Esophagus squamous epithelium (tissue), 5 donors: ENCODE measurements at places on chromosomes 12 and 14.

DNA sequence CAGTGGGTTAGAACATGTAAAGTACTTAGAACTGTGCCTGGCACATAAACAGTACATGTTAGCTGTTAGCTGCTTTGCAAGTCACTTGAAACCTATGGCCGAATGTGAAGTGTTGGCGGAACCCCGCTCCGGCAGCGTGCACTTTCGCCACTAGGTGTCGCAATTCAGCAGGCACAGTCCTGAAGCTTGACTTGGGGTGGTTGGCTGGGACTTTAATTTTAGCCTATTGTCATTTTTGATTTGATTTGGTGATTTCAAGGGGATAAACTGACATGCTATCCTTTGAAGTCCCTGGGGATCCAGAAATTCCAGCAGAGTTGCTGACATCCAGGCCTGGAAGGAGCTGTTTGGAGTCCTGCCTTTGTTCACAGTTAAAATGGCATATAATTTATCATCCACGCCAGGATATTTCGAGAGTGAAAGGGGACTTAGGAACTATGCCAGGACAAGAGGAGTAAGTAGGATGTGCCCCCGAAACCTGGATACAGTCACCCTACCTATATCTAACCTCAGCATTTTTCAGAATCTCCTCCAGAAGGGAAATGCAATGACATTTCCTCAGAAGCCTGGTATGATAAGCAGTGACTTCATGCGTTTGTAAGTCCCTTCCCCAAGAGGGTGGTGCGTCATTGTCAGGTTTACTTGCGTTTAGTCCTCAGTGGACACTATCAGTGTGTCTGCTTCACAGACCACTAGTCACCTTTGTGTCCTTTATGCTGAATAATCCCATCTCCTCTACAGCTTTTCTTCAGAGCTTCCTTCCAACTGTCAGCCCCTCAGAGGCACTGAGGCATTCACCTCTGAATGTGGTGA lies 3.5 kb upstream of the TSPAN9 start:
- DNase-seq: no peak

GRCh38 chr12:466762-467161 lies 7.0 kb downstream of the B4GALNT3 start:
- DNase-seq: no peak

DNA sequence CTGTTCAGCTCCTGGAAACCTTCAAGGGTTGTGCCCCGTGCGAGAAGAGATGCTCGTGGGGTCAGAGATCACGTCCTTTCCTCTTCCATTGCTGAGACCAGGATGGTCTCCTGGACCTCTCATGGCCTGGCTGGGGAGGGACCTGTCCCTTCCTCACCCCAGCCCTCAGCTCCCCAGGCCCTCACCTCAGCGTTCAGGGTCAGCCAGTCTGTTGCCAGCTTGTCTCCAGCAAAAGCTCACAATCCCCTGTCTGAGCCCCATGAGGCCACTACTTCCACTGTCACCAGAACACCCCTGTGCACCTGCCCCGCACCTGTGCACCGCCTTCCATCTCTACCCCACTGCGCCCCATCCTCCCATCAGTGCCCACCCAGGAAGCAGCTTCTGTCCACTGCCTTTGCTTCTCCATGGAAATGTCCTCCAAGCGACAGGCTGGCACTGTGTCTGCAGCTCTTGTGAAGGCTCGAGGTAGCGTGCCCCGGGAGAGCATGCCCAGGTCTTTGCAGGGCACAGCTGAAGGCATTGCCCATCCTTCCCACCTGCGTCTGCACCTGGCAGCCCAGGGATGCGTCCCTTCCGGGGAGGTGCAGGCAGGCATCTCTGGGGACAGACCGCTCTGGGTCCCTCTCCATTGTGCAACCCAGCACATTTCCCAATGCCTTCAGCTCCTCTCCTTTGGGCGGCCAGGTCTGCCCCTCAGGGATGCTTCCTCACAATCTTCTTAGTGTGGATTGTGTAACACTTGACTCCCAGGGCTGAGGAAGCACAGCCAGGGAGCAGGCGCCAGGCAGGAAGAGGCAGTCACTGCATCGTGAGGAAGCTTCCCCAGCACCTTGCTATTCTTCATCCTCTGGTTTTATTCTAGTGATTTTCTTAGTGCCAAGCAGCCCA lies 179.6 kb downstream of the ADGRD1 start:
- no peak for DNase-seq

- DNase-seq: no peak
Measured at GRCh38 chr12:42285431-42285830, 40.5 kb downstream of the ZCRB1 start.

DNA sequence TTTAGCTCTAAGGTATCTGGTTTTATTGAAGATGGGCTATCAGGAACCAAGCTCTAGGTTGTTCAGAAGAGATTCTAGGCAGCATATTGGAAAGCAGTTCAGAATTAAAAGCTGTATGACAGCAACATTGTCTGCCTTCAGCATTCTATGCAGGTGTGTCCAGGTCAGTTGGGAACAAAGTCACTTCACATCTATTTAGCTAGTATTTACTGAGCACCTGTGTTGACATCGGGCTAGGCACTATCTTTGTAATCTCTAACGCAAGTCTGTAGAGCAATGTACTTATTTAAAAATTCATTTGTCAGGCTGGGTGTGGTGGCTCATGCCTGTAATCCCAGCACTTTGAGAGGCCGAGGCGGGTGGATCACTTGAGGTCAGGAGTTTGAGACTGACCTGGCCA lies 6.8 kb upstream of the EID3 start:
- DNase-seq: no peak

DNA sequence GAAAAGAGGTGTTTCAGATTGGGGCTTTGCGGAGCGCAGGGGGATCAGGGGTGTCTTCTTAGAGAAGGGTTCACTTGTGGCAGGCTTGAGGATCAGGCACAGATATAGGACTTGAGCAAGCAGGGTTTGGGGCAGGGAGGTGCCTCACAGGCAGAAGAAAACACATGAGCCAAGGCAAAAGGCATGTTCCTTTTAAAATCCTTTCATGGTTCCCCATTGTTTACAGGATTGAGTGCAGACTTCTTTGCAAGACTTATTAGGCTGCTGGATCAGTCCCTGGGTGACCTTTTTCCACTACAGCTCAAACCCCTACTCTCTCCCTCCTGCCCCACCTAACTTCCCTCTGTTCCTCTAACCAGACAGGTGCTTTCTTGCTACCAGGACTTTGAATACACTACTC lies 19.7 kb downstream of the HSPB8 start:
- no peak for DNase-seq

- no peak for DNase-seq
Measured at GRCh38 chr14:43649508-43649907, 857.6 kb downstream of the FSCB start.

DNA sequence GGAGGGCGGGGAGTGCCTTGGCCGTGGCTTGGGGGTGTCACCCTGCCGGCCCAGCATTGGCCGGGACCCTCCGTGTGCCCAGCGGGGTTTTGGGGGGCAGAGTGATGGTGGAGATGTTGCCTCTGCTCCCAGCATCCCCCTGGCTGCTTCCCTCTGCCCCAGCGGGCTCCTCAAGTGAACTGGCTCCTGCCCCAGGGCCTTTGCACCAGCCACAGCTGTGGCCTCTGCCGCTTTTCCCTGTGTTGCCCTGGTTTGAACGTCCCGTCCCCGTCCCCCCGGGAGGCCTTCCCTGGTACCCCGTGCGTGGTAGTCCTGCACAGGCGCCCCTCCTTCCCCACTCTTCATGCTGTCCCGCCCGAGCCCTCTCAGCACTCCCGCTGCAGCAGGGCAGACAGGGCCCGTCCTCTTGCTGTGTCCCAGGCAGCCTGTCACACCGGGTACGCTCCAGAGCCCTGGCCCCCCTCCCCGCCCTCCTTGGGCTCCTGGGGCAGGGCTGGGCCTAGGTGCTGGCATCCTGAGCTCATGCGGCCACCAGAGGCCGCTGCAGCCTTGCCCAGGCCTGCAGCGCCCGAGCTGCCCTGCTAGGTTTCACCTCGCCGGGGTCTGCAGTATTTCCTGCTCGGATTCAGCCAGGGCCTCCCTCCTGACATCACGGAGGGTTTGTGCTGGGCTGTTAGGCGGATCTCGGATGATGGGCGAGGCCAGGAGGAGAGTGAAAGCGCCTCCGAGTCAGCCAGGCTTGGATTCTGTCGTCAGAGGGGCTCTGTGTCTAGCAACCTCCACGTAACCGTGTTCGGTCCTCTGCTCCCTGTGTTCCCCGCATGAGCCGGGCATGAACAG lies 9.5 kb downstream of the NOC4L start:
- DNase-seq: no peak

GRCh38 chr14:98181768-98182167 lies 1090.2 kb downstream of the BCL11B start:
- DNase-seq: no peak

- DNase-seq: no peak
Measured at GRCh38 chr14:102616799-102617198, 24.4 kb downstream of the RCOR1 start.

DNA sequence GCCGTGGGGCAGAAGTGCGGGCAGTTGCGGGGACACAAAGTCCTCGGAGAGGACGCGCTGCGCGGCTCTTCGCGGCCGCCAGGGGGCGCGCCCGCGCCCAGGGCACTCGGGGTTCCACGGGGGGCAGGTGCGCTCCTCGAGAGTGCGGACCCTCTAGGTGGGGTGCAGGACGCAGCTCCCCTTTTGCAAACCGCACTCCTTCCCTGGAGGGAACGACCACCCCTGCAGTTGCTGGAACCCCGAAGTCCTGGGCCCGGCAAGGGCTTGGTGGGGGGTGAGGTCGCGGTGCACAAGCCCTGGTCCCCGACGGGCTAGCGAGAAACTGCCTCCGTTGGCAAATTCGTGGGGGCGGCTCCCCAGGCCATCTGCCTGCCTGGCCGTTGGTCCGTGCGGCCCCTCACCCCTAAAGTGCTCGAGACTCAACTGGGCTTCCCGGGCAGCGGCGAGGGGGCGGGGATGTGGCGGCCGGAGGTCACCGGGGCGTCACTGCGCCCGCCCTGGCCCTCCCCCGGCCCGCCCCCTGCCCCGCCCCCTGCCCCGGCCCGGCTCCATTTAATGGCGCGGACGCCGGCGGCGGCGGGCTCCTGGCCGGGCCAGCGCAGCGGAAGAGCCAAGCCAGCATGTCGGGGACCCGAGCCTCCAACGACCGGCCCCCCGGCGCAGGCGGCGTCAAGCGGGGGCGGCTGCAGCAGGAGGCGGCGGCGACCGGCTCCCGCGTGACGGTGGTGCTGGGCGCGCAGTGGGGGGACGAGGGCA lies at the start of gene ADSS1:
TSS of gene ADSS1 (plus strand) at position 579 of the 756 bp plus-strand sequence. CDS start at position 621, 42 bp downstream.
- no peak for DNase-seq

DNA sequence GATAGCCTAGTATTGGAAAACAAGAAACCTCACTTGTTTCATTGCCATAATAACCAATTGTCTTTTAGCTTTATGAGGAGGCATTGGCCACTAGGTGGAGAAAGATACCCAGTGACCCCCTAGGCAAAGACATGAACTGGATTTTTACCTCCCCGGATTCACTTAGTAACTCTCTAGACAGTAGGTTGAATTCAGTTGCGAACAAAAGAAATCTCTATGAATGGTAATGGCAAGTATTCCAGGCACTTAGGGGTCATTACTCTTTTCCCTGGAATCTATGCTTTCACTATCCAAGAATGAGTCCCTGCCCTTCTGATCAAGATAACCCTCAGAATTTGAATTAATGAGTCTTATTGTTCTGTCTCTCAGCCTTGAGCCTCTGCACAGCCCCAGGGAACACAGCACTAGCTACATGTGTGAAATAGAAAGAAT lies 29.5 kb upstream of the RHOJ start:
- DNase-seq: no peak

GRCh38 chr14:74838166-74838565 lies 37.8 kb downstream of the PROX2 start:
- no peak for DNase-seq

- DNase-seq: no peak
Measured at GRCh38 chr12:64730588-64730969, 28.6 kb downstream of the GNS start.

DNA sequence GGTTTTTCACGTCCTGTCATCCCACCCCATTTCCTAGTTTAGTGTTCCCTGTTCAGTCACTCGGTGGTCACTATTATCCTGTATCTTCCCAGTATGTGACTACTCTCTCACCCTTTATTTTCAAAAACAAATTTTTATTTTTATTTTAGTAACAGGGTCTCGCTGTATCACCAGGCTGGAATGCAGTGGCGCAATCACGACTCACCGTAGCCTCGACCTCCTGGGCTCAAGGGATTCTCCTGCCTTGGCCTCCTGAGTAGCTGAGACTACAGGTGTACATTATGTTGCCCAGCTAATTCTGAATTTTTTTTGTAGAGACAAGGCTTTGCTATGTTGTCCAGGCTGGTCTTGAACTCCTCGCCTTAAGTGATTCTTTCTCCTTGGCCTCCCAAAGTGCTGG lies 20.1 kb upstream of the PRICKLE1 start:
- no peak for DNase-seq

GRCh38 chr12:80698847-80699542 lies 8.4 kb upstream of the MYF6 start:
- no peak for DNase-seq

DNA sequence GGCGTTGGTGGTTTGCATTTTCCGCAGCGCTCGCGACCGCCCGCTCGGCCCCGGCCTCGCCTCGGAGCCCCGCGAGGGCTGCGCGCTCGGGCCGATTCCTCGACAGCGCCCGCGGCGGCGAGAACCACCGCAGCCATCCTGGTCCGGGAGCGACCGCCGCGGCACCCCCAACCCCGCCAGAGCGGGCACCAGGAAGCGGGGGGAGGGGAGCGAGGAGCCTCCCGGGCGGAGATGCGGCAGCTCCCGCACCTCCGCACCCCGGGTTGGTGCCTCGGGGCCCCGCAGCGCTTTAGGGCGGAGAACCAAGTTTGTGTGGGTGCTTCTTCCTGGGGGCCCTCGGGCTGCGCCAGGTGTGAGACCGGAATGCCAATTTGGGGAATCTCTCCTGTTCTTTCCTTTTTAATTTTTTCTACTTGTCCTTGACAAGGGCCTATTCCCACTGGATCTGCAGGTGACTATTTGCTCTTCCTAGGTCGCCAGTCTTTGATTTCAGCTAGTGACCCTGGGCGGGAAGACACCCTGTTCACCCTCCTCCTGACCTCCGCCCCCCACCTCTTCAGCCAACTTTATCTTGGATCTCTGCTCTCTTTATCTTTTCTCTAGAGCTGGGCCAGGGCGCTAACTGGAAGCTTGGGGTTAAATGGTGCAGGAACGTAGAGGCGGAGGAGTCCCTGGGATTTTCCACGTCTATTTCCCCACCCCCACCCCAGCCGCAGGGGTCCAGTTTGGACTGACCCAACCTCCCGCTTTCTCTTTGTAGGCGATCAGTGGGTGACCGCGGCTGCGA lies at the start of gene SOCS2:
TSS of gene SOCS2 (plus strand) at position 751 of the 787 bp plus-strand sequence. CDS start 223 bp downstream, outside the sequence.
- DNase-seq: no peak

DNA sequence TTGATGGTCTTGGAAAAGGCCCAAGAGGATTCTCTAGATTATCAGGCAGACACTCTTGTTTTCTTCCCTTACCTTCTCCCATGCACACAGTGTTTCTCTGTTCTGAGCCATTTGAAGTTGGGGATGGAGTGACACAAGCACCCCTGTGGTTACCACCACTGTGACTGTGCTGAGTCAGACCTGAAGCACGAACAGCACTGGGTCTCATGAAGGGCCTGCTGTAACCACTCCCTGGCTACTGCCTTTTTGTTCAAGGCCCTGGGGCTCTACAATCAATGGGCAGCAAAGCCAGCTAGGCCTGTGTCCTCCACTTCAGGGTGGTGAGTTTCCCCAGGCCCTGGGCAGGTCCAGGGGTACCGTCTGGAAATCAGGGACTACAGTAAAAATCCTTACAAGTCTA lies 65.5 kb downstream of the TSPAN8 start:
- DNase-seq: no peak
